Stimulated activated CD4-positive, alpha-beta T cell treated with anti-CD3 and anti-CD28 coated beads, Interleukin-4, amount 100 ng/mL, for 24 hours (primary cell): ENCODE measurements at places on chromosomes 16 and 17.

DNA sequence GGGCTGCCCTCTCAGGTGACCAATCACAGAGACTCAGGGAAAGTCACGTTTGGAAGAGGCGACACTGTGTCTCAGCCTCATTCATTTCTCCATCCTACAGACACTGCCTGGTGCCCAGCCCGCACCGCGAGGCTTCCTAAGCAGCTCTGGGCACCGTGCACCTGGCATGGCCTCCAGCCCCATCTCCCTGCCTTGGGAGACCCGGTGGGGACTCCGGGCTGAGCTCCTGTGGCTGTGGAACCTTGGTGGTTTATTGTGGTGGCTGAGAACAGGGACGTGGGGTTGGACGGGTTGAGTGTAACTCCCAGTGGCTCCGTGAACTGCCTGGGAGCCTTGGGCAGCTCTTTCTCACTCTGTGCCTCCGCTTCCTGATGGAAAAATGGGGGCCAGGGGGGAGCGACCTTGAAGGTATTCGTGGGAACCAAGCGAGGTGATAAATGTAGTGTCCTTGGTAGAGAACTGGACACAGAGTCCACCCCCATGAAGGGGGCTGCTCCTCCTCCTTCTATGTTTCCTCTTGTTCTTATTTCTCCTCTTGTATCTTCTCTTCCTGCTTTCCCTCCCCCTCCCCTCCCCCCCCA lies 215.4 kb downstream of the SEC14L1 start:
- no peak for DNase-seq

- DNase-seq, result no peak
Observed at GRCh38 chr17:54971147-54971546, 2.6 kb downstream of the STXBP4 start.

DNA sequence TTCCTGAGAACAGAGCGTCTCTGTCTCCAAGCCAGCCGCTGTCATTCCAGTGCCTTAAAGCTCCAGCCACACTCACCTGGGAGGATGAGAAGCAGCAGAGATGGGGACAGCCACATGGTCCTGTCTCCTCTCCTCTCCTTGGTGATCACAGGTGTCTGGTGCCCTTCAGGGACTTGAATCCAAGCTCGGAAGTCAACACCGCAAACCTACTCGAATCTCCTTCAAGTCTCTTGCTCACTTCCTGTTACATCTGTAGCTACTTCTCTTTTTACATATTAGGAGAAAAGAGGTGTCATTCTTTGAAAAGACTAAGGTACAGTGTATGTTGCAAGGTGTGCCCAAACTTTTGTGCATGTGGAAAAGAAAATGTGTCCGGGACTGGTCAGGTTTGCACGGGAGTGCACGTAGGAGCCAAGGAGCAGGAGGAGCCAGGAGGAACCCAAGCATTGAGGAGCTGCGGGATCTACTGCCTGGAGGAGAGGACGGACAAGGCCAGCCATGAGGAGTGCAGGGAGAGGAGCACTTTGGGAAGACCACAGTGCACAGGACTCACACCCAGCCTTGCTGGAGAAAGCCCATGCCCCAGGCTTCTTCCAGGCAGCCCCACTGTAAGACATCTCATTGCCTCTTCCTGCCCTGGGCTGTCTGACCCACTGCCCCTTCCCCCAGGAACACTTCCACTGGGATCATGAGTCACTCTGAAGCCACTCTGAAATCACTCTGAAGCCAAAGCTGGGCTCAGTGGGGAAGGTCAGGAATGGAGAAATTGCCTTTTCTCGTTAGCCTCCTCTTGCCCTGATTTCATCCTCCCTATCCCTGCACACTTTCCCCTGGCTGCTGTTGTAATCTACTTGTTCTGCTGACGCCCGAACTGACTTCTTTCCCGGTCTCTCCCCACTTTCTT lies at the start of gene CD300LD:
Gene CD300LD, minus strand, starts transcription at position 197 of the 904 bp plus-strand sequence. Its CDS starts 81 bp downstream, at position 116.
- no peak for DNase-seq

- DNase-seq, result no peak
Observed at GRCh38 chr17:76955191-76955590, 87.0 kb downstream of the MGAT5B start.

- no peak for DNase-seq
Observed at GRCh38 chr16:23826528-23827045, 9.2 kb upstream of the PRKCB start.

GRCh38 chr16:89352091-89352681 lies 134.7 kb downstream of the ZNF778 start:
- DNase-seq, result no peak

- DNase-seq, result no peak
Observed at GRCh38 chr16:89572485-89573205, 2.9 kb upstream of the CPNE7 start.

GRCh38 chr16:64705443-64705842 lies 416.4 kb downstream of the CDH11 start:
- DNase-seq, result no peak

DNA sequence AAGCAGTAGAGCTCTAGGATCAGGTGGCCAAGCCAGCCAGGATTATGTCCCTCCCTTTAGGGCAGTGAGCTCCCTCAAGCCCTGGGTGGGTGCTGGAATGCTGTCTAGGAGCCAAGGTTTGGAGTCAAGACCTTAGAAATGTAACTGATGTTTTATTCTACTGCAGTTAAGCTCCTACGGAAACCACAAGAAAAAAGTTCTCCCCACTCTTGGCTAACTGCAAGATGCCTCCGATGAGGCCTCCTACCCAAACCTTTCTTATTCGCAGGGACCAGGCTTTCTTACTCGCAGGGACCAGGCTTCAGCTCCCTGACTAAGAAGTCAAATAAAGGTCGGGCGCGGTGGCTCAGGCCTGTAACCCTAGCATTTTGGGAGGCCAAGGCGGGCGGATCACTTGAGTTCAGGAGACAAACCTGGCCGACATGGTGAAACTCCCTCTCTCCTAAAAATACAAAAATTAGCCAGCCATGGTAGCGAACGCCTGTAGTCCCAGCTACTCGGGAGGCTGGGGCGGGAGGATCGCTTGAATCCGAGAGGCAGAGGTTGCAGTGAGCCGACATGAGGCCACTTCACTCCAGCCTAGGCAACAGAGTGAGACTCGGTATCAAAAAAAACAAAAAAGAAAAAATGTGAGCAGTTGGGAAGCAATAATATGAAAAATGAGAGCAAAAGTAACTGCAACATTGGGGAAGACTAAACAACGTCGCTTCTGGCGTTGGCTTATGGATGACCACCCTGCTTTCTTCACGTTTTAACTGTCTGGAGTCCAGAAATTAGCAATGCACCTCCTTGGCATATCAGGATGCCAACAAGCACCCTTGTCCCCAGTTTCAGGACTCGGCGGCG lies 31.7 kb upstream of the ARL4D start:
- DNase-seq, result no peak

DNA sequence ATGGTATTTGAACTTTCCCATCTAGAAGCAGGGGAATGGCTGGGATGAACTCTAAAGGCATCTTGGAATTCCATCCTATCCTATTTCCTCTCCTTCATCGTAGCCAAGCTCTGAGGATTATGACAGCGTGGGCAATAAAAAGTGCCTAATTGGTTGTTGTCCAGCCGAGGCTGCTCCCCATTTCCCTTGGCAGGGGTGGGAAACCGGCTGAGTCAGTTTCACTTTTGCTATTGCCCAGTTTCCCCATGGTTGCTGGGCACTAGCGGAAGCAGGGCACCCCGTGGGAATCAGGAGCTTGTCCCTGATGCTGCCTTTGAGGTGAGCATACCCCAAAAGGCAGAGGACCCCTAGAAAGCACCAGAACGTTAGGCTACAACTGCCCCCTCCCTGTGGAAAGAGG lies 13.8 kb upstream of the SP2 start:
- no peak for DNase-seq
